COLO829 (cell line): ENCODE measurements at places on chromosomes 5 and 9.

DNA sequence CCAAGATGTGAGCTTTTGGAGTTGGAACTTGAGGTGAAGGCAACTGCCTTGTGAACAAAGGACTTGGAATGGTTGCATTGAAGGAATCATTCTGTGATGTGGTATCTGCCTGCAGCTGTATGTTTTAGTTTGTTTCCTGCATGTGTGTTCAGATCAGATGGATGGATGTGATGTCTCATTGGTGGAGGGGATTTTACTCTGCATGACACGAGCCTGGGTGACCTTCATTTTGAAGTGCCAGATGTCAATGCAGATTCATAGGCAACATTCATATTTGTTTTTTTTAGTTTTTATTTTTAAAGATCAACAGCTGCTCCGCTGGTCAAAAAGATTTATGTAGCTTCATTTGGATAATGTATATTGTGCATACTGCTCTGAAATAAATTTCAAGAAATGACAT, 13.5 kb downstream of the FBXL7 start:
- DNase-seq, result no peak

GRCh38 chr5:106865279-106865678, 805.5 kb downstream of the EFNA5 start:
- no peak for DNase-seq

DNA sequence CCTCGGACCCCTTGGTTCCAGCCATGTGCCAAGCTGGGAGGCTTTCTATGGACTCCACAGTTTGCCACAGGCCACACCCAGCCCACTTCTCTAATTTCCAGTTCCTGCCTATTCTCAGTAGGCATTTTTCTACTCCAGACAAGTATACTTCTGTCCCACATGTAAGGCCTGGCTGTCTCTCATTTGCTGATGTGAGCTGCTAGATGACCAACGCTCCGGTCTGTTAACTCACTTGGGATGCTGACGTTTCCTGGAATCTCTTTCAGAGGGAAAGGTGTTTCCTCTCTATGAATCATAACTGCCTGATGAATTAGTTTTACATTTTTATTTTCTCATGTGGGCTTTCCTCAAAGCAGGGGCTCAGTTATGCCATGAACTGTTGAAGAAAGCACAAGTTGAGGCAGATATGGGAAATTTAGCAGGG, 36.3 kb downstream of the ERGIC1 start:
- no peak for DNase-seq

GRCh38 chr5:56640763-56641406, 174.5 kb upstream of the MAP3K1 start:
- no peak for DNase-seq

DNA sequence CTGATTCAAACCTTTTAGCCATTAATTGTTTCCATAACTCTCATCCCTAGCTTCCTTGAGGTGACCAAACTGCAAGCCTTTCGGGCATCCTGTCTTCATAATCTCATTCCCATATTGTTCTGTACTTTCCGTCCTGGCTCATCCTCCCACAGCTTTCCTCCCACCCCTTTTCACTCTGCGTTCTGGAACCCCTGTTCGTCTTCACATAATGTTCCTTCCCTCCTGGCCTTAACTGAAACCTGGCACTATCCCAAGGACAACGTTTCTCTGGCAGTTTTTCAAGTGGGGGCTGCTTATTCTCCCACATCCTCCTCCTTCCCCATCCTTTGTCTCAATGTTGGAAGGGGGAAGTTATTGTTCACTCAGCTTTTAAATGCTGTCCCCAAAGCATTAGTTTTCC, 1.5 kb downstream of the ZNF189 start:
- no peak for DNase-seq

DNA sequence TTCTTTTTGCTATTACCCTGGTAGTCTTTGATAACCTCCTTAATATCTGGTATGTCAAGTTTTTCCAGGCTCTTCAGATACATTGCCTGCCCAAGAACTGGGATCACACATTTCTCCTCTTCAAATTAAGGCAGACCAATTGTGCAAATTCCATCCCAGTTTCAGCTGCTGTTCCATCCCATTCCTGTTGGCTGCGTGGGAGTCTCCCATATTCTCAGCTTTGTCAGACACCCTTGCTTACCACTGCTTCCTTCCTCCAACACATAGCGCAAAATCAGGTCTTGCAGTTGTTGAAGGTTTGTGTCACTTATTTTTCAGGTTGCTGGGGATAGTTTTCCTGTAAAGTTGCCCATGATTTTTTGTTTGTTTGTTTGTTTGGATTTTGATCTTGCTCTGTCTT, 15.2 kb downstream of the HCN1 start:
- no peak for DNase-seq
